ENCODE measurements at places on chromosomes 2 and 18.

GRCh38 chr2:11665510-11666362, 4.3 kb downstream of the NTSR2 start:
- DNase-seq = no peak

GRCh38 chr2:10584242-10584753, 105.5 kb downstream of the NOL10 start:
- DNase-seq = peak; percentile 58

GRCh38 chr2:41720331-41721251, 327.2 kb upstream of the PKDCC start:
- no peak for DNase-seq

DNA sequence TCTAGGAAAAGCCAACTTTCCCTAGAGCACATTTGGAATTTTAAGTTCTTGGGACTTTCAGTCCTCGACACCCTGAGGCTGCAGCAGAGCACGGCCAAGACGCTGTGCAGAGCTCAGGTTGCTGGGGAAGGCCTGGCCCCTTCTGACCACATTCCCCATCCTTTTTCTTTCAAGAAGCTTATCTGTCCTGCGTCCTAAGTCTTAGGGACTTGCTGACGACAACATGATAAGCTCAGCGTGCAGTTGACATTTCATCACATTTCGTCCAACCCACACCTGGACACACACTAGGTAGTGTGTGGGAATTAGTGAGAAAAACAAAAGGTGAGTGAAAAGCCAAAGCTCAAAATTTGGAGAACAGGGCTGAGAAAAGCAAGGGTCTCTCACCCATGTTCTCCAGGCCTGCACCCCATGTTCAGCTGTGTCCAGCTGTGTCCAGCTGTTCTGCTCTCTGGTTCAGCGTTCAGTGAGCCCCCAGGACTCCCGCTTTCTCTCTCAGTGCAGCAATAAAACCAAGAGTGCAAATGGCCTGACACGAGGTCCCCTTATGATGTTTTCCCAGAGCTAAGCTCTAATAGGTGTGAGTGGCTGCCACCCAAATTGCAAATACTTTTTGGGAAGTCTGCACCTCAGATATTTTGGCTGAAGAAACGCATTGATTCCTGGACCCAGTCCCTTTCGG, 101.9 kb downstream of the RGPD3 start:
- no peak for DNase-seq

DNA sequence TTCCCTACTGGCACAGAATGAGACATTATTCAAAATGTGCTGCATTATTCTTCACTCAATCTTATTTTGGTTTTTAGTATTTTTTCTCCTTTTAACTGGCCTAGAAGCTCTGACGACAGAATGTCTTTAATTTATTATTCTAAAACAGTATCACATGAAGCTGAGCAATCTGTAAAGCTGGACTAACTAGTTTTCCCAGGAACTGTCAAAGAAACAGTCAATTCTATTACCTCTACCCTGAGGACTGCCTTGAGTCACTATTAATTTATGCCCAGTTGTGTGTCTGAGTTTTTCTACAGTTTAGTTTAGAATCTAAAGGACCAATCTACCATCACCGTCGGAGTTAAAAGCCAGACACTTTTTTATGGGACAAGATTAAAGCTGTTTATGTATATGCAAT, 31.6 kb downstream of the MBD2 start:
- DNase-seq = peak; percentile 48

- DNase-seq = peak; percentile 27
These were observed 45.2 kb downstream of the GAREM1 start for GRCh38 chr18:32425466-32425865.

GRCh38 chr2:138223319-138223718, 259.0 kb downstream of the HNMT start:
- DNase-seq = peak; percentile 91

DNA sequence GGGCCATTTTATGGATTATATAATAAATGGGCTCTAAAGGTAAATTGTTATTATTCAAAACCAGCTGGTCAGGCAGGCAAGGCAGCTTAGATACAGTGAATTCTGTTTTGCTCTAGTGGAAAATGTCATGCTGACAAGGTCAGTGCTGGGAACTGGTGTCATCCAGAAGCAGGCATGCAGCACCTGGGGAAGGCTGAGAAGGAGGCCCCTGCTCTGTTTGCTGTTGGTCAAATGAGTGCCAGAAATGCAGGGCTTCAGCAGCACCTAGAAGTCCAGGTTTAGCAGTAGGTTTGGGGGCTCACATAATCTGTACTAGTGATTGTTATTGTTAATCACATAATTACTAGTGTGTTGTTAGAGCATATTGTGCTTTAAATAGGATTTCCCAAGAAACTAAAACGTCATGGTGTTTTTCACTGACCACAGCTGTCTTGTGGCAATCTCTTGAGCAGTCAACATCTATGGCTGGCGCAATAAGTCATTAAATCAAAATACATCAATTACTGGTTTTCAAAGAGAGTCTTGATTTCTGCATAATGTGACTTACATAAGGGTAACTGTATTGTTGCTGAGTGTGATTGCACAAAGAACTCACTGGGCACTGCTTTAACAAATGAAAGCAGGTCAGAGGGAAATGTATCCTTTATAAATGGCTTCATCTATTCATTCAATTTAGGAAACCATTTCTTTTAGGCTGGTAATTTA, 99.1 kb downstream of the MYO3B start:
- no peak for DNase-seq

- no peak for DNase-seq
These were observed 246.4 kb upstream of the BOD1L2 start for GRCh38 chr18:56900195-56901094.

GRCh38 chr18:50161597-50162205, 33.2 kb downstream of the MYO5B start:
- DNase-seq = peak; percentile 77

GRCh38 chr2:240069829-240070228, 16.5 kb upstream of the OR6B3 start:
- DNase-seq = peak; percentile 8

GRCh38 chr18:55475916-55476315, 112.1 kb downstream of the TCF4 start:
- no peak for DNase-seq

DNA sequence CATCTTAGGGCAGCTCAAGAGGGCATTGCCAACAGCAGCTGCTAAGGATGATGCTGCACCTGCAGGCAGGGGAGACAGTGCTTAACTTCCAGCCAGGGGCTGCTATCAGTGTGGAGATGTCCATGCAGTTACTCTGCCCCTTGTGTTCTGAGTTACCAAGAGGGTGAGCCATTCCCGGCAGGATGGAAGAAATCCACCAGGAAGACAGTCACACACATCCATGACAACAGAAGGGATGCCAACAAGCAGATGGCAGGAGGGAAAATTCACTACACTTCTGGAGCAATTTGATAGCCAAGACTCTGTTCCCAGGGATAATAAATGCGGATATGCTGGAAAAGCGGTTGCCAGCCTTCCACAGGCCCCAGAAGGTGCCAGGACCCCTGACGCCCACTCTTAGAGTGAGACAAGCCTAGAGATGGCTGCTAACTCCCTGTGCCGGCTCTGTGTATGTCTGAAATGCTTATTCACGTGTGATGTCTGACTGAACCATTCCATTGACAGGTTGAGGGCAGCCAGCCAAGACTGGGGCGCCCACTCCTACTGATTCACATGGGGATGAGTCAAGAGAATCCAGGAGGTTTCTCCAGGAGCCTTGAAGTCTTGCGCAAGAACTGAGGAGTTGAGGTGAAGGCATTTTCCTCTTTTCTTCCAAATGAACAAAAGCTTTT, 24.5 kb downstream of the LOXHD1 start:
- peak; percentile 62 for DNase-seq

GRCh38 chr2:219701847-219702634, 74.6 kb downstream of the SLC4A3 start:
- DNase-seq = no peak

- peak; percentile 98 for DNase-seq
These were observed 76.2 kb downstream of the FAM168B start for GRCh38 chr2:131016826-131017741.

DNA sequence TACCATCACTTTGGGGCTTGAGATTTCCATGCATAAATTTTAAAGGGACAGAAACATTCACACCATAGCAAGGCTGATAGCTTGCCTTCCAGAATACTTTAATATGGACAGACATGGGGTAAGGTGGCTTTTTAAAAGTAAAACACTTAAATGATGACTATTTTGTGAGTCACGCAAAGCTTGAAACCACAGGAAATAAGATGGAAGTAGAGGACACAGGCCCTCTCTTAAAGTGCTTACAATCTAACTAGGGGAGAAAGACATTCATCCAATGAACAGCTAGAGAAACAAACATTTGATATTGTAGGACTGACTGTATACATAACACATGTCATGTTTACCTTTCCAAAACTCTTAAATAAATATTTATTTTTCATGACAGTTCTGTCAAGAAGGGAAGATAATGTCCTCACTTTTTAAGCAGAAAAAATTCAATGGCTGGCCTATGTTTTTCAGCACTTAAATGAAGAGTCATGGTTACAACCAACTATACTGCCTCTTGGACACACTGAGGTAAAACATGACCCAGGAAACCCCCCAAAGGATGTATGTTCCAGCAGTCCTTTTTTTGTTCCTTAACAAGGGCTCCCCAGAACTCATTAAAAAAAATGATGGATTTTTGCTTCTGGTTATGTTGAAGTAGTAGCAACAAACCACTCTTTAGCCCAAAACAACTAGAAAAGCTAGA, 120.0 kb upstream of the RBMS1 start:
- peak; percentile 42 for DNase-seq

- DNase-seq = no peak
These were observed 245.8 kb downstream of the PAX3 start for GRCh38 chr2:222052934-222053367.

DNA sequence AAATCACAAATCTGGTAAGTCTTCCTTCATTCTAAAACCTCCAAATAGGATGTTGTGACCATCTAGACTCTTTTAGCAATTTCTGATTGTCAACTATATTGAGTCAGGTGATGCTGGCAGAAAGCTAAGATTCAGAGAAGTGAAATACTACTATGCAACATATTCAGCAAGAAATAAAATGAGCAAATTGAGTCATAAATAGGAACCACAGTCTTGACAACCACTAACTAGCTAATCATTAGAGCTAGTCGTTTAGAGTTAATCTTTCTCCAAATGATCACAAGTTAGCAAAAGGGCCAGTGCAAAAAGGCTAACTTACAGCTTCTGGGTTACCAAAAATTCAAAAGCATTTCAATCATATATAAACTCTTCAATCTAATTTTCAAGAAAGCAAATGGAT, 54.5 kb downstream of the ROCK1 start:
- no peak for DNase-seq

Data from foreskin keratinocyte (primary cell).